Vein endothelial cell (primary cell): ENCODE measurements at places on chromosomes 16 and 17. TPM values are rescaled to one million over a fixed set of nuclear protein-coding genes. Genes with fewer than 3 reads are reported as not detected.

MOSMO gene
- total RNA-seq: 25.2 and 35.5 TPM in 2 replicates

PRSS22 gene
- not detected in 2 replicates for total RNA-seq

PDE6G gene
- total RNA-seq: 1.3 TPM in 2 replicates

LUC7L3 gene
- 19.6 and 30.3 TPM in 2 replicates for total RNA-seq

DLX3 gene
- total RNA-seq: not detected in 2 replicates

KRTAP4-9 gene
- not detected in 2 replicates for total RNA-seq

CCL17 gene
- not detected in 2 replicates for total RNA-seq

SRCIN1 gene
- under 0.01 TPM in 2 replicates for total RNA-seq
